ENCODE measurements at places on chromosomes 2 and 18. TPM values are rescaled to one million over a fixed set of nuclear protein-coding genes. Genes with fewer than 3 reads are reported as not detected.

DNA sequence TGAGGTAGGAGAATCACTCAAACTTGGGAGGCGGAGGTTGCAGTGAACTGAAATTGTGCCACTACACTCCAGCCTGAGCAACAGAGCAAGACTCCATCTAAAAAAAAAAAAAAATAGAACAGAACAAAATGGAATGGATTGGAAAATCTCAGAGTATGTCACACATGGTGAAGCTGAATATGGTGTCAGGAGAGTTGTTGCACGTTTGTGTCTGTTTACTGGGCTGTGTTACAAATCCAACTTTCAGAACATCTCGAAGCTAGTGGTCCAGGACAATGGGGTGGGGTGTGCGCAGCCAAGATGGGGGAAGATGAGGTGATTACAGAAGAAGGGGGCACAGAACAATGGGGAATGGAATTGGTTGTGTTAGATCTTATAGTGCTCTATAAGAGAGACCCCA is 17.6 kb downstream of the SAG start:
- no peak for DNase-seq

- DNase-seq: no peak
These were observed 14.4 kb upstream of the TMEM131 start for GRCh38 chr2:98009887-98010760.

The IL1A gene
- total RNA-seq: not detected

The TMEFF2 gene
- total RNA-seq: 0.54 TPM

Data from Peyer's patch (tissue), 4 donors.